ENCODE measurements at places on chromosomes 11 and 22.

DNA sequence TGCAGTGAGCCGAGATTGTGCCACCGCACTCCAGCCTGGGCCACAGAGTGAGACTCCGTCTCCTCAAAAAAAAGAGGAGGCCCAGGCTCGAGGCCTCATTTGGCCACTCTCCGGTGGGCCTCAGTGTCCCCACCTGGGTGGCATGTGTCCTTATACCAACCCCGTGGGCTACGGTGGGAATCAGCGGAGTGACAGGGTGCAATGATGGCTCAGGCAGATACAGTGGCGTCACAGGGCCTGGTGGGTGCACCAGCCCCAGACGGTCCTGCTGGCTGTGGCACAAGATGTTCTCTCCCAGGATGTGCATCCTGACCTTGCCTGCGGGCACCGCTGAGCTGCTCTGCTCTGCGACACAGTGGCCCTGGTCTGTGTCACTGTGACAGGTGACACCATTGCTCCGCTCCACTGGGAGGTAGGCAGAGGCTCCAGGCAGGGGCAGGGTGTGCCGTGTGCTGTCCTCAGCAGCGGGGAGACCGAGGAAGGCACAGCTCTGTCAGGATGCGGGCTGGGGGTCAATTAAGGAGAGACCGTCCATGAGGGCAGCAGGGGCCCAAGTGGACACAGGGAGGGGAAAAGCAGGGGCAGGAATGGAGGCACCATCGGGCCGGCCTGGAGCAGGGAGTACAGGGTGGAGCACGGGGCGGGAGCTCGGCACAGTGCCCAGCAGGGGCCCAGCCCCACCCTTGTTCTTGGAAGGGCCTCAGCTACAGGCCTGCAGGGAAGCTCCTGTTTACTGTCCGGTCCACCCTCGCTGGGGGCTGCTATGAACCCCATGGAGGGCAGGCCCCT is 21.7 kb upstream of the TH start:
- DNase-seq: no peak

DNA sequence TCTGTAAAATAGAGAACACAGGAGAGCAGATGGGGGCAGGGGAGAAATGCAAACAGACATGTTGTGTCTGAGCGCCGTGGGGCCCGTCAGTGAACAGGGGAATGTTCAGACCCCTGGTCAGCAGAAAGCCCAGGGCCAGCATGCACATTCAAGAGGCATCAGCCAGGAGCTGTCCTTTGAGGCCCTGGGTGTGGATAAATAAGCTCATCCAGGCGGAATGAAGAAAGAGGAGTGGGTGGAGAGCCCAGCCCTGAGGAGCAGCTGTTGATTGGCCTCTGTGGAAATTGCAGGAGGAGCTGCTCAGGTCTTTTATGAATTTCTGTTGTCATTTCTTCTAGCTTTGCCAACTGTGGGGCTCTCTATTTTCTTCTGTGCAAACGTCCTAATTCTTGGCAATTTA is 49.7 kb upstream of the CECR2 start:
- no peak for DNase-seq

DNA sequence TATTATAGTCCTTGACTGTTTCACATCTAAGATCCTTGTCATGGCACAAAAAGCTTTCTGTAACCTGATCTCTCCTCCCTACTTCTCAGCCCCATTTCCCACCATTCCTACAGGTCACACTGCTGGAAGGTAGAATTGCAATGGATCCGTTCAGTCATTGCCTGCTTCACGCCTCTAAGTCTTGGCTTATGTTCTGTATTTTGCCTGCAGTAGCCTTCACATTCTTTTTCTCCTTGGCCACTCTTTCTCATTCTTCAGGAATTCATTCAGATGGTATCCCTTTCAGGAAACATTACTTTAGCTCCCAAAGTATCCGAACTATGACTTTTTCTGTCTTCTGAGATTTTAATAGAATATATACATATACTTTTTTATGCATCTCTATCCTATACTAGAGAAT is 731.5 kb downstream of the NTM start:
- no peak for DNase-seq

DNA sequence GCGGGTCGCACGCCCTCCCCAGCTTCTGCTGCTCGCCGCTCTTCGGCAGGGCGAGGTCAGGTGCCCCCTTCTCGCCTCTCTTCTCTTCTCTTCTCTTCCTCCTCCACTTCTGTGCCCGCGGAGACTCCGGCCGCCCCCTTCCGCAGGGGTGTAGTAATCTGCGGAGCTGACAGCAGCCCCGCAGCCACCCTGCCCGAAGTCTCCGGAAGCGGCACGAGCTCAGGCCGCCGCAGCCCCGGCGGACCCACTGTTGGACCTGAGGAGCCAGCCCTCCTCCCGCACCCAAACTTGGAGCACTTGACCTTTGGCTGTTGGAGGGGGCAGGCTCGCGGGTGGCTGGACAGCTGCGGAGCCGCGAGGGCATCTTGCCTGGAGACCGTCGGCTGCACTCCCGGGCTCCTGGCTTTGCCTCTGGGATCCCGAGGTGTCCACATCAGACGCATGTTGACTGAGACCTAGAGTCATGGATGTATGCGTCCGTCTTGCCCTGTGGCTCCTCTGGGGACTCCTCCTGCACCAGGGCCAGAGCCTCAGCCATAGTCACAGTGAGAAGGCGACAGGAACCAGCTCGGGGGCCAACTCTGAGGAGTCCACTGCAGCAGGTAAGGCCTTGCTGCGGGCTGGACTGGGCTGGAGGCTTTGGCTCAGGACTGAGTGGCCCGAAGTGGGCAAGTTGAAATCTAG is 486 bp downstream of the STIM1 start:
- DNase-seq: peak; percentile 54

DNA sequence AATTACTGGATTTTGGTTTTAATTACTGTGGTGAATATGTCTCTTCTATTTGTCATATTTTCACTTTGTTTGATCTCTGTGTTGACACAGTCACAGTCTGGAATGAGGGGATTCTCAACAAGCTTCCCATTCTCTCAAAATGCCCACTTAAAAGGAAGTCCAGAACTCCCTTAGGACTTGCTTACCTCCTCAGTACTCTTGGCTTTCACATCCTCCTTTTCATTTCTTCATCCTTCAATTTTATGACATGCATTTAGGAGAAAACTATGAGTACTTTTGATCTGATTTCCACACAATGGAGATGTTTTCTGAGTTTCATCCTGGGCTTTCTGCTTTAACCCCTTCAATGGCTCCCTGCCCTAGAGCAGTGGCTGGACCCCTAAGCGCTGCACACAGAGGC is 49.3 kb upstream of the FLI1 start:
- DNase-seq: no peak

DNA sequence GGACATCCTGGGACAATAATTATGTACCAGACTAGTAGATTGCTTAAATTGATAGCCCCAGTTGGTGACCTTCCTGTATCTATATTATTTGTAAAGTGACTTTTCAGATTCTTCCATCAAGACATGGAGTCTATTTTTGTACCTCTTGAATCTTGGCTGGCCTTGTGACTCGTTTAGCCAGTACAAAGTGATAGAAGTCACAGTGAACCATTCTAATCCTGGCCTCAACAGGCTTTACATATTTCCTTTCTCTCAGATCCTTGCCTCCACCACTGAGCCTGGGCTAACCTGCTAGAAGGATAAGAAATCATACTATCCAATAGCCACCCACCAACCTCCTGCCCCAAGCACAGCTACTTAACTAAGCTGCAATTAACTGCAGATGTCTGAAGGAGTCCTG is 37.5 kb upstream of the SLC6A5 start:
- DNase-seq: no peak

DNA sequence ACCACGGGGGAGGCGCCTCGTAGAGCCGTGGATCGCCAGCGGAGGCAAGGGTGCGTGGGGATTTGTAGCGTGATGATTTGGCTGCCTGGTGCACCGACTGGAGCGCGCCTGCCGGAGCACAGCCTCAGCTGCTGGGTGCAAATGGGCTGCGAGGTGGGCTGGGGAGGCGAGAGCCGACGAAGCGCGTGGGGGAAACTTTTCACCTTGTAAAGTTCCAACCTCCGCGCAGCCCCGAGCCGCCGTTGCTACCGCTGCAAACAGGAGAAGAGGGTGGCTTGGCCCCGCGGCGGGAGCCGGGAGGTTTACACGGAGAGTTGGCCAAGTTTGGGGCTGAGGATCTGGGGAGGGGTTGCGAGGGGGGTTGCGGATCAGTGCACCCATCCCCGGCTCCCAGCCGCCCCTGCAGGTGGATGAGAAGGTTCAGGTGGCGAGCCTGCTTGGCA is 528 bp downstream of the FAT3 start:
- DNase-seq: no peak

- DNase-seq: no peak
Measured at GRCh38 chr11:116808262-116809175, 14.6 kb downstream of the APOA4 start.

- peak; percentile 8 for DNase-seq
Measured at GRCh38 chr22:27668828-27669797, 132.4 kb downstream of the MN1 start.

- DNase-seq: no peak
Measured at GRCh38 chr11:47071791-47072261, 104.9 kb downstream of the ARFGAP2 start.

DNA sequence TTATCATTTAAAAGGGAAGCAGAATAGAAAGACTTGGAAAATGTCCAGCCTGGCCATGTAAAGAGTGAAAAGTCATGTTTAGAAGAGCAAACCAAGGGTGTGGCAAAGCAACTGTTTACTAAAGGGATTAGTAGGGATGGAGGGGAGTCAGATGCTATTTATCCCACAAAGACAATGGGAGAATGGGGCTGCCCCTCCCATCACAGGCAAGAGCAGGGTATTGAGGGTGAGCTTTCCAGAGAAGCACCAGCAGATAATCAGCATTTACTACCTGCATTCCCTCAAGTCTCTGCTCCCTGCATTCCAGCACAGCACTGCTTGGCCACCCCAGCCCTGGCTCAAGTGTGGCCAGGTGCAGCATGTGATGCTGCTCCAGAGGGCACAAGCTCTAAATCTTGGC is 18.5 kb upstream of the QSER1 start:
- no peak for DNase-seq

GRCh38 chr22:42799061-42799460 is 58.0 kb downstream of the ARFGAP3 start:
- DNase-seq: no peak

GRCh38 chr22:45878901-45879551 is 97.9 kb downstream of the WNT7B start:
- no peak for DNase-seq

- peak; percentile 63 for DNase-seq
Measured at GRCh38 chr11:2928605-2929530, at the start of gene PHLDA2. PHLDA2 (minus strand) TSS chr11:2929420; CDS start chr11:2929364, 56 bp downstream.

DNA sequence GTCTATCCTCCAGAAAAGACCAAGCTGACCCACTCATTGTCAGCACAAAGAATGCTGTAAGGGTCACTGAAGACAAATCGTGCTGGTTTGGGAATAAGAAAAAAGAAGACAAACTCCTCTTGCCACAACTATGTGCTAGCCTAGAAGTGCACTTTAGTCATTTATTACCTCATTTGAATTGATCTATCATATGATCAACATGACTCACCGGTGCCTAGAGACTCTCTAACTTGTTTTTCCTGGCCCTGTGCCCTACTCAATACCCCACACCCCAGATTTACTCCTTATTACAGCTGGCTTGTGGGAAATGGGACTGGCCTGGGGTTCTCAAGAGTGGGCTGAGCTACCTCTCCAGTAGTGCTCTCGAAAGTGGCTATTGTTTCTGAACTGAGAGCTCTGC is 35.9 kb upstream of the HORMAD2 start:
- DNase-seq: no peak

DNA sequence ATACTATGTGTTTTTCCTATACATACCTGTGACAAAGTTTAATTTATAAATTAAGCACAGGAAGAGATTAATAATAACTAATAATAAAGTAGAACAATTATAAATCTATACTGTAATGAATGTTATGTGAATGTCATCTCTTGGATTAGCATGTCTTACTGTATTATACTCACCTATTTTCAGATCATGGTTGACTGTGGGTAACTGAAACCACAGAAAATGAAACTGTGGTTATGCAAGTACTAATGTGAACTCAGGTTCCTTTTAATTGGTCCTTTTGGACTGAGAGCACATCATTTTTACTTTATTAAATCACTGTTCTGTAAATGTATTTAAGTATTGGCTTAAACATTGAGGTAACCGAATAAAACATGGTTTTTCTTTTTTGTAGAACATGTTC is 108.8 kb downstream of the PPP6R3 start:
- DNase-seq: no peak

GRCh38 chr22:42644422-42645340 is 4.3 kb upstream of the ATP5MGL start:
- no peak for DNase-seq

- no peak for DNase-seq
Measured at GRCh38 chr22:33129621-33130020, 71.4 kb upstream of the SYN3 start.

GRCh38 chr22:46085828-46086576 is 64.3 kb upstream of the PPARA start:
- DNase-seq: no peak

- DNase-seq: no peak
Measured at GRCh38 chr11:133742353-133742752, 103.0 kb downstream of the SPATA19 start.

DNA sequence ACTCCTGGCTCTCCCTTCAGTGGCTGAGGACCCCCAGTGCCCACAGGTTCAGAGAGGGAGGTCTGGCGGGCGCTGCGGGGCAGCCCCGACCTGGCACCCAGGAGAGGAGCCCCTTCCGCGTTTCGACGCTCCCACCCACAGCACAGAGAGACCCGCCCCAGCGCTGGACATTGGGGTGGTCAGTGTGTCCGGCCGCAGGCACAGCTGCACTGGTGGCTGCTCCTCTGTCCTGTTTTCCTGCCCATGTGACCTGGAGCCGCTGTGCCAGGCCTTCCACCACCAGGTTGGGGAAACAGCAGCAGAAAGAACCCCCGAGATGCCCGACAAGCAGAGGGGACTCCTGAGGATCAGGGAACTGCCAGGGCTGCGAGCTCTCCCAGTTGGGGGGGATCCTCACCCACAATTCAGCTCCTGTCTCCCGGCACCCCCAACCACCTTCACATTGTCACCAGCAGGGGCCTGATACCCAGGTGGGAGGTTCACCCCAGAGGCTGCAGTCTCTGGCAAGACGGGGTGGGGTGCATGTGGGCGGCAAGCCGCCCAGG is 13.6 kb downstream of the KRTAP5-5 start:
- no peak for DNase-seq

DNA sequence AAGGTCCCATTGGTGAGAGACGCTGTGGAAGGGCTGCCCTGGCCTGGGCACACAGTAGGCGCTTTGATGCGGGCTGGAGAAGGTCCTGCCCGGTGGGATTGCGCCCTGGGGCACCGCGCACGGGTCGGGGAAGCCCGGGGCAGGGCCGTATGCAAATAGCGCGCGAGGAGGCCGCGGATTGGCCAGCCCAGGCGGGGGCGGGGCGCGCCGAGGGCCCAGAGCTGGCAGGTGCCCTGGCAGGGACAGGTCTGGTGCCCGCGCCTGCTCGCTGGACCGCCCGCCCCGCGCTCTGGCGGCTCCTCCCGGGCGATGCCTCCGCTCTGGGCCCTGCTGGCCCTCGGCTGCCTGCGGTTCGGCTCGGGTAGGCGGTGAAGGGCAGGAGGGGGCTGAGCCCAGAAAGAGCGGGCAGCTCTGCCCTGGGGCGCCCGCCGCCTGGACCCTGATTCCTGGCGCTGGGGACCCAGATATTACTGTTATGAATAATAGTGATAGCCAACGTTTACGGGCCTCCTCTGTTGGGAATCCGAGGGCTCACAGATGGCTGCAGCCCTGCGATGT is at the start of gene UPK3A:
Gene UPK3A (plus strand): TSS at position 245 of the 558 bp plus-strand sequence. CDS start 65 bp downstream, at position 310.
- peak; percentile 70 for DNase-seq
